Activated CD8-positive, alpha-beta memory T cell treated with anti-CD3 and anti-CD28 coated beads for 4 hours (primary cell): ENCODE measurements at places on chromosomes 5 and 9.

GRCh38 chr5:159975462-159976019 is 33.4 kb upstream of the TTC1 start:
- DNase-seq = no peak

DNA sequence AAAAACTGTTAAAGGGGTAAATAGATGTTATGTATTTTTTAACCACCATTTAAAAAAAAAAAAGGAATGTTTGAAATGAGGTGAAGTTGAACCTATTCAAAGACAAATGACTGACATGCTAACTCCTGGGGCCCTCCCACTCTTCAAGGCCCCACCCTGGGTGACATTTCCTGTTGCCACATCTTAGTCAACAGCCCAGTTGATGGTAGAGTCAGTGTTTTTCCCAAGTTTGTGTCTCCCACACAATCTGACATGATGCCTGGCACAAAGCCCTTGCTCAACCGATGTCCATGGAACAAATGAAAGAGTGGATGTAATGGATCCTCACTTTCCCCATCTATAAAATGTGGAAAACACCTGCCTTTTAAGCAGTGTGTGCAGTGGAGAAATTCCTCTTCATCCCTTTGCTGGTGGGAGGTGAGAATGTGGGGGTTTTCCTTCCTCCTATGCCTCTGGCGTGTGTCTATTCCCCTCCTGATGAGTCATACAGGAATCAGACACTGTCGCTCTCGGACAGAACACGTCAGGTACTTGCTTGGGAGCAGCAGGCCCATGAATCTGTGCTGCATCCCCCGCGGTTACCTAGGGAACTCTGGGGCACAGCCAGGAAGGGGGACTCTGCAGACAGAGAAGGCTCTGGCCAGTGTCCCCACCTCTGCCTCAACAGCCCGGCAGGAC is 13.7 kb upstream of the ADRA1B start:
- DNase-seq = no peak

- DNase-seq = no peak
Observed at GRCh38 chr5:169527066-169527465, 56.5 kb upstream of the SPDL1 start.

GRCh38 chr9:4864698-4865097 is 72.0 kb downstream of the RCL1 start:
- no peak for DNase-seq

GRCh38 chr5:91194824-91195381 is 188.2 kb downstream of the ARRDC3 start:
- no peak for DNase-seq

DNA sequence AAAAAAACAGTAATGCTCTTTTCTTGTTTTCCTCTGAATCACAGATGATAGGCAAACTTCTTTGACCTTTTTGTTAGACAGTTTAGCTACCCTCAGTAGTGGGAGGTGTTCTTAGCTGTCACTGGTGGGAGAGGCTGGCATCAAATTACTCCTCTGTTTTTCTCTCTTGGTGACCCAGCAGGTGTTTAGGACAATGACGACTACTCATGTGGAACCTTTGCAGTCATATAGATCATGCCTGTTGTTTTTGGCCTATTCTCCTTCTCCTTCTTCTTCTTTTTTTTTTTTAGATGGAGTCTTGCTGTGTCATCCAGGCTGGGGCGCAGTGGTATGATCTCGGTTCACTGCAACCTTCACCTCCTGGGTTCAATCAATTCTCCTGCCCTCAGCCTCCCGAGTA is 15.4 kb upstream of the NPR2 start:
- DNase-seq = no peak

- no peak for DNase-seq
Observed at GRCh38 chr9:35736201-35736633, 3.8 kb downstream of the CREB3 start.

GRCh38 chr5:137158691-137159090 is 340.4 kb downstream of the SPOCK1 start:
- no peak for DNase-seq
